NCI-H82 (cell line): ENCODE measurements at places on chromosomes 6 and 20.

- peak; percentile 8 for DNase-seq
These were observed 102.7 kb upstream of the TOP1 start for GRCh38 chr20:40925829-40926510.

DNA sequence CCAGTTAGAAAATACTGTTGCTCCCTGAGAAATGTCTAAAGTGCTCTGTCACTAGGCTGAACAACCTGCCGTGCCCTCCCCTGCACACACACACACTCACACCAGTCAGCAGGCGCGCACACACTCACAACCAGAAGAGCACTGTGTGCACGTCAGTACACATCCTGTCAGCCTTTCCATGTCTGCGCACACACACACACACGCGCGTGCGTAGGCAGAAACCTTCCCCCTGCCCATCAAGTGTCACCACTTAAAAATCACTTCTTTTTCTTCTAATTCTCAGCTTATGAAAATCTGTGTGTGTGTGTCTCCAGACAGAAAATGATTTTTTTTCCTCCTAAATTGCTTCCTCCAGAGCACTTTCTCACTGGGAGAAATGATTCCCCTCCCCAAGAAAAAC is 100.3 kb downstream of the EDN3 start:
- no peak for DNase-seq

- DNase-seq = peak; percentile 72
These were observed 21.7 kb upstream of the TGM2 start for GRCh38 chr20:38186788-38187221.

DNA sequence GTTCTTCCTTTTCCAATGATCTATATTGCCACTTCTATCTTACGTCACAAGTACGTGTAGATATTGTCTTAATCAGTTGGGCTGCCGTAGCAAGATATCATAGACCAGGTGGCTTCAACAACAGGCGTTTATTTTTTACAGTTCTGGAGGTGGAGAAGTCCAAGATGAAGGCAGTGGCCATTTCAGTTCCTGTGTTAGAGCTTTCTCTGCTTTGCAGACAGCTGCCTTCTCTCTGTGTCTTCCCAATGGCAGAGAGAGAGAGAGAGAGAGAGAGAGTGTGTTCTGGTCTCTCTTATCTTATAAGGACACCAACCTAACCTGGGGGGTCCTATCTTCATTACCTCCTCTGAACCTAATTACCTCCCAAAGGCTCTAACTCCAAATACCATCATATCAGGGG is 8.3 kb downstream of the HSF2 start:
- DNase-seq = no peak

DNA sequence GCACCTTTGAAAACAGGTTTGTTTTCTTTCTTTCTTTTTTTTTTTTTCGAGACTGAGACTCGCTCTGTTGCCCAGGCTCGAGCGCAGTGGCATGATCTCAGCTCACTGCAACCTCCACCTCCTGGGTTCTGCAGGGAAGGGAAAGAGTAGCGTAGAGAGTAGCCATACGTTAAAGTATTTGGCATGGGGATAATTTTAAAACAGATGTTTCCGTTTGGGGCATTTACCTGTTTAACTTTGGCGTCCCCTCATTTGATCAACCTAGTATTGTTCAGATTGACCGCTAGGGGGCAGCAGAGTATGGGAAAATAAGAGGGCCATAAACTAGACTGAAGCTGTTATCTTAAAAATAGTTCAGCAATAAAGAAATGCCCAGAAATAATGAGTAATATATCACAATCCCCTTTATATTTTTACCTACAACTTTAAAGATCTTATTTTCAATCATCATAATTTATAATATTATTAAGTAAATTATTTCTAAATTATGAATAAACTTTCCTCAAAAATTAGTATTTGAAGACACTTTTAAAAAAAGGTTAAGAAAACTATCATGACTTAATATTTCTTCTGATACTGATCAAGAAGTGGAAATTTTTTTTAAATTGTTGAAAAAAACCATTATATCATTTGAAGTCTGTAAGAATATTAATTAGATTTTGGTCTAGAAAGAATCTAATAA is 7.6 kb upstream of the TAAR9 start:
- peak; percentile 84 for DNase-seq

GRCh38 chr20:25277941-25278521 is 30.1 kb downstream of the PYGB start:
- DNase-seq = no peak

DNA sequence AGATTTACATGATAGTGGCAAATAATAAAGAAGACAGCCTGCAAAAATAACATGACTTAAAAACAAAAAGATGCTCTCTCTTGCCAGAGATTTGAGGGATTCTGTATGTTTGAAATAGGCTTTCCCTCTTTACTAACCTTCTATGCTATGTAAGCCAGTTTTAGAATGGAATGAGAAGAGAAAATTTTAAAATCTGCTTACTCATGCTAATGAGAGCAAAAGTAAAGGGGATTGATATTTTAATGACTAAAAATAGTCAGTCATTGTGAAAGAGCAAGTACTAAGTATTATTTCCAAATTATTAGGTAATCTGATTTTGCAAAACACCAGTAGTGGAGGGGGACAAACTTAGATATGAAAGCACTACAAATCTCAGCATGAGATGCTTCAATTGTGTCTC is 563.3 kb upstream of the ADGRB3 start:
- DNase-seq = no peak

- DNase-seq = peak; percentile 66
These were observed 637 bp downstream of the ABHD12 start for GRCh38 chr20:25389858-25390537.

- DNase-seq = no peak
These were observed 397.0 kb downstream of the SMOC2 start for GRCh38 chr6:168838037-168838399.

- no peak for DNase-seq
These were observed 26.7 kb downstream of the SERPINB9 start for GRCh38 chr6:2876210-2877056.

DNA sequence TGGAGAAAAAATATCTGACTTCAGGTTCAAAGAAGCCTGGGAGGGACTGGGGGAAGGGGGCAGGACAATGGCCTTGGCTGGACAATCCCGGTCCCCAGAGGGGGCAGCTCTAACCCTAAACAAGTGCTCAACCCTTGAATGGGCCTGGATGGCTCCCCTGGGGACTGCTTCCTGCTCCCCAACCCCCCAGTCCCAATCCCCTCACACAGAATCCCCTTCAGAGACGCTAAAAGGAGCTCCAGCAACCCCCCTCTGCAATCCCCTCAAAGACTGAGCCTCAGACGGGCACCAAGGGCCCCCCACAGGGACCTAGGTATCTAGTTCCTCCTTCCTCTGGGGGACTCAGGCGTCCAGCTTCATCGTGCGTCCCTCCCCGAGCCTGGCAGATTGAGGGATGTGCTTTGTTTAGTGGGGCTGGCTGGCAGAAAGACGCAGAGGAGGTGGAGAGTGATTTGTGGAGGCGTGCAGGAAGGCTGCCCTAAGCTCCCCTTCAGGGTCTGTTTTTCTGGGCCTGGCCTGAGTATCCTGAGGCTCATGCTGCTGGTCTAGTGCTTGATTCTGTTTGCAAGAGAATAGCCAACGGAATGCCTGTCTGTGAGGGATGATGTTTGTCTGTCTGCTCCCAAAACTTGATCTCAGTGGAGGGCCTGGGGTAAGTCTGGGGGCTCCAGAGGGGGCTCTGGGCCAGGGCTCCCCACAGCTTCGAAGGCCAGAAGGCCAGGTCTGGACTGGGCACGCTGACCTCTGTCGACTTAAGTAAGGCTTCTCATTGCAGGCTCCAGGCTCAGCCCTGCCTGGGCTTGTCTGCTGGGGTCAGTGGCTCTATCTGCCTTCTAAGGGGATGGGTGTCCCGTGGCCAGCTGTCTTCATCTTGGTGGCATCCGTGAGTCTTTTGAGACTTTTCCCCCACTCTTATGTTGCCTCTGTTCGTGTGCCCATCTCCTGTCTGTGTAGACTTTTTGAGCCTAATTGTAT is 1.7 kb upstream of the POU5F1 start:
- no peak for DNase-seq

DNA sequence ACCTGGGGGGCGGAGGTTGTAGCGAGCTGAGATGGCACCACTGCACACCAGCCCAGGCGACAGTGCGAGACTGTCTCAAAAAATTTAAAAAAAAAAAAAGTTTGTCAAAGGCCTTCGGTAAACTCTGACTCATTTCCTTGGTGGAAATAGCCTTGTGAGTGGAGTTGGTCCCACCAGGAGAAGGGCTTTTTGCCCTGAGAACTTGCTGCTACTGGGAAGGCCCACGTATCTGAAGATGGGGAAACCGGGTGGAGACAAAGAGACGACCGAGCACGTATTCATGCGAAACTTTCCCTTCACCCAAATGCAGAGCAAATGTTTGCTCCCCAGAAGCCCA is 51.7 kb downstream of the SLC22A23 start:
- no peak for DNase-seq

DNA sequence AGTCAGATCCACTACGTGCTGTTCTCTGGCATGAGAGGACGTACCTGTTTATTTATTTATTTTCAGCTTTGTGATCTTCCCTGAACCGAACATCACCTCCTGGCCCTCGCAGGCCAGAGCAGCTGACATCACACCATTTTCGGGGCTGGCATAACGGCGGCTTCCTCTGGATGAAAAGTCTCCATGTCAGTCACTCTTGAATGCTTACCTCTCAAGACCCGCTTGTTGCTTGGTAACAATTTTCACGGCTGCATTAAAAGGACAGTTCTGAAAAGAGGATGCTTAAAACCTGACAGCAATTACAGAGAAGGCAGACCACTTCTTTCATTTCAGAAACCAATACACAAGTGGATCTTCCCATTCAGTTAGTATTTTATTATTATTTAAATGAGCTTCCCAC is 159.8 kb upstream of the CDH4 start:
- no peak for DNase-seq

- no peak for DNase-seq
These were observed 283.3 kb upstream of the MANEA start for GRCh38 chr6:95294043-95294442.

DNA sequence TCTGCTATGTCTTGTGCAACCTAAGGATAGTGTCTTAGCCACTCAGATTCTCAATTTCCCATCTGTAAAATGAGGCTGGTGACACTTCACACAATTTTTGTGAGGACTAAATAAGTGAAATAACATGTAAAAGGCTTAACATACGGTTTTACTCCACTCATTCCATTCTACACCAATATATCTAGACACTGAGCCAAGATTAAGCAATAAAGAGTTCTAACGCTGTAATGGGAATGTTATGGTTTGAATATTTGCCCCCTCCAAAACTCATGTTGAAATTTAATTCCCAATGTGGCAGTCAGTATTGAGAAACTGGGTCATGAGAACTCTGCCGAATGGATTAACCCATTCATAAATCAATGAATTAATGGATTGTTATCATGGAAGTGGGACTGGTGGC is 301.0 kb downstream of the HACE1 start:
- DNase-seq = no peak

- peak; percentile 71 for DNase-seq
These were observed 58.3 kb upstream of the GNRH2 start for GRCh38 chr20:2984956-2985661.

DNA sequence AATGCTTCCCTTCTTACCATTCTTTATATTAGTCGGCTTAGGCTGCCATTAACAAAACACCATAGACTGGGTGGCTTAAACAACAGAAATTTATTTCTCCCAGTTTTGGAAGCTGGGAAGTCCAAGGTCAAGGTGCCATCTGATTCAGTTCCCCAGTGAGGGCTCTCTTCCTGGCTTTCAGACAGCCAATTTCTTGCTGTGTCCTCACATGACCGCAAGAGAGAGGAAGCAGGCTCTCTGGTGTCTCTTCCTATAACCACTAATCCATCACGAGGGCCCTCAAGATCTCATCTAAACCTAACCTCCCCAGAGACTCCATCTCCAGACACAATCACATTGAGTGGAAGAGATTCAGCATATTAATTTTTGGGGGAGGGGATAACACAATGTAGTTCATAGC is 193.0 kb upstream of the SGK1 start:
- no peak for DNase-seq

GRCh38 chr20:46683939-46684750 is 5.1 kb downstream of the TP53RK start:
- peak; percentile 99 for DNase-seq

- DNase-seq = no peak
These were observed 82.1 kb downstream of the GCNT2 start for GRCh38 chr6:10603219-10603618.

- no peak for DNase-seq
These were observed 70.6 kb downstream of the FARS2 start for GRCh38 chr6:5331845-5332442.

- no peak for DNase-seq
These were observed 58.1 kb upstream of the SHLD1 start for GRCh38 chr20:5691918-5692618.

DNA sequence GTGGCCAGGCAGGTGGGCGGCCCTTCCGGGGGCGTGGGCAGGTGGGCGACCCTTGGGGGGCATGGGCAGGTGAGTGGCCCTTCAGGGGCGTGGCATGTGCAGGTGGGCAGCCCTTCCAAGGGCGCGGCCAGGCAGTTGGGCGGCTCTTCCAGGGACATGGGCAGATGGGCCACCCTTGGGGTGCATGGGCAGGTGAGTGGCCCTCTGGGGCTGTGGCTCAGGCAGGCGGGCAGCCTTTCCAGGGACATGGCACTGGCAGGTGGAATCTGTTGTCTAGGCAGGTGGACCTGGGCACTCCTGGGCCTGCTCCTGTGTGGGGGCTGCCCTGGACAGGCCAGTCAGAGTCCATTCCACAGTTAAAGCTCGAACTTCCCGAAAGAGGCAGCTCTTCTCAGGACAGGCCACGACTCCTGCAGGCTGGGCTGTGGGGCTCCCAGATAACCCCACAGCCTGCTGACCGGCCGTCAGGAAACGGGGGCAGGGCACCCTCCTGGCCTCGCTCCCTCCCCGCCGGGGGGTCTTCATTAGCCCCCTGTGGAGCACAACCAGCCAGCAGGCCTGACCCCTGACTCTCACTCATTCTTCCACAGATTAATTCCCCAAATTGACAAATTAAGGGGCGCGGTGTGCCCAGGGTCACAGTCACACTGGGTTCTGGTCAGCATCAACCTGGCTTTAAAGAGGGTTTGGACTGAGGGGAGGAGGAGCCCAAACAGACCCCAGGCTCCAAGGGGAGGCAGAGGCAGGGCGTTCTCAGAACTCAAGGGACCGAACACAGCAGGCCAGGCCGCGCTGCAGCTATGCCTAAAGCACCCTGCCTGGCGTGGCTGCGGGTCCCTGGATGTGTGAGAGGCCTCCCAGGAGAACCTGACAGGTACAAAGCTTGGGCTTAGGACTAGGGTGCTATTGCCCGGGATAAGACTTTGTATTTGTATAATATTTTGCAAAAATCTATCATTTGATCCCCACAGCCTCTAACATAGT is 130.0 kb downstream of the DLL1 start:
- DNase-seq = no peak

DNA sequence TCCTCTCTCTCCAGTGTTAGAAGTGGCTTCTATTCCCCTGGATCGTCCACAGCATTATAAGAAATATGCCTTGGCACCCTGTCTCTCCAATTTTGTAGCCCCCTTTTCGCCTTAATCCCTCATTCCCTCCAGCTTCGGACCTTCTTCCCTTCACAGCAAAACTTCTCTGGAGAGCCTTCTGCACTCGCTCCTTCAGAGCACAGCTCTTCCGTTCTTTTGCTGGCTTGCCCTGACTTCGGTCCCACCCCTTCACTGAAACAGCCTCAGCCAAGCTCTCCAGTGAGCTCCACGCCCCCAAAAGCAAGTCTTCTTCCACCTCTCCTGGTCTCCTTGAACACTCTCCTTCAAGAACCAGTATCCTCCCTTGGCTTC is 134.7 kb upstream of the RNF24 start:
- DNase-seq = no peak
